ENCODE measurements at places on chromosomes 1 and 21.

- no peak for DNase-seq
Measured at GRCh38 chr1:68811806-68812205, 314.9 kb upstream of the DEPDC1 start.

- DNase-seq = no peak
Measured at GRCh38 chr1:166974647-166975345, 544 bp downstream of the ILDR2 start.

- no peak for DNase-seq
Measured at GRCh38 chr1:160910170-160910750, 25.3 kb upstream of the ITLN1 start.

- no peak for DNase-seq
Measured at GRCh38 chr1:43591181-43591580, 58.8 kb upstream of the KDM4A start.

GRCh38 chr1:150176593-150176992 lies 26.9 kb downstream of the PLEKHO1 start:
- no peak for DNase-seq

GRCh38 chr1:173509797-173510196 lies 32.7 kb downstream of the PRDX6 start:
- DNase-seq = no peak
